ENCODE measurements at places on chromosomes 4 and X.

DNA sequence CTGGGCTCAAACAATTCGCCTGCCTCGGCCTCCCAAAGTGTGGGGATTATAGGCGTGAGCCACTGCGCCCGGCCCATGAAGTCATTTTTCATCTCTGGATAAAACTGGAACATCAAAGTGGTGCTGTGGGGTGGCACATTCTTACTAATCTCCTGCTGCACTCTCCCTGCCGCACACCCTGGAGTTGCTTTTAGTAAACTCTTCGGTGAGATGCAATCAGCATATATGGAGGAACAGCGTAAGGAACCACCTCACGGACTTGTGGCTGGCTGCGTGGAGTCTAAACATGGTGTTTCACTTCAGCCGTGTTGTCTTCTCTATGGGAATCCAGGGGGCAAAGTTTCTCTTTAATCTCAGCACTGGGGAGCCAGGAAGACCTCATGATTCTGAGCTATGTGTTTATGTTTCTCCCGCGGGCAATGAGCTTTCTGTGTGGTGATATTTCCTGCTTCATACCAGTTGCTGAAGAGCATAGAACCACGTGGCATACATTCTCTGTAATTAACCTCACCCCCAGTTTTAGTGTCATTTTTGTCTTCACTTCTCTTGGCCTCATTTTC is 2.1 kb upstream of the RHOH start:
- DNase-seq: peak; percentile 65

DNA sequence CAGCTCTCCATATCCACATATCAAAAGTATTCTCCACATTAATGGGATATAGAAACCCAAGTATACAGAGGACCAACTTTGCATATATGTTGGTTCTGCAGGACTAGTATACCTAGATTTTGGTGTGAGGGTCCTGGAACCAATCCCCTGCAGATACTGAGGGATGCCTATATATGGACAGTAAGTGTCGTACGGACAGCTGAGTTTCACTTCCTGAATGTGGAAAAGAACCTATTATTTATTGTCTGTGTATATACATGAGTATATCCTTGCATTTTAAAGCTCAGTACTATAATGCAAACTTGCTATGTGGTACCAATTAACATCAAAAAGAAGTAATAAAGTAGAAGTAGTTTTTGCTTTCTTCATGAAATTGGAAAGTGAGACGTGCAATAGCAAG is 101.9 kb downstream of the FBXW7 start:
- DNase-seq: no peak

GRCh38 chrX:15749642-15750610 is 11.9 kb downstream of the CA5B start:
- DNase-seq: no peak

GRCh38 chr4:76725039-76725438 is 172.9 kb downstream of the SOWAHB start:
- DNase-seq: no peak

DNA sequence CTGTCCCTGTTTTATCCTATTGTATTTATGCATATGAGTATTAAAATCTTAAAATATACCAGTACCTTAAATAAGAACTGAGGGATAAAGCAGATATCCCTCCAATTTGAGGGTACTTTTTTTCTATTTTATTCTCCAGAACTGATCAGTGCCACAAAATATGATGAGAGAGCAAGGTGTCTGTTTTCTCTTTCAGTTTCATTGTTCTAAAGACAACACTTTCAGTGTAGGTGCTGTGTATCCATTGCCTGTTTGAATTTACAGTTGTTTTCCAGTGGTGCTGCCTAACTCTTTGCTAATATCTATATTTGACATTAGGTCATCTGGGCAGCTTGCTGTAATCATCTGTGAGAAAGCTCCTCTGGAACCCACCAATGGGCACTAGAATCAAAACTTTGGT is 394.7 kb downstream of the IL1RAPL1 start:
- DNase-seq: no peak

DNA sequence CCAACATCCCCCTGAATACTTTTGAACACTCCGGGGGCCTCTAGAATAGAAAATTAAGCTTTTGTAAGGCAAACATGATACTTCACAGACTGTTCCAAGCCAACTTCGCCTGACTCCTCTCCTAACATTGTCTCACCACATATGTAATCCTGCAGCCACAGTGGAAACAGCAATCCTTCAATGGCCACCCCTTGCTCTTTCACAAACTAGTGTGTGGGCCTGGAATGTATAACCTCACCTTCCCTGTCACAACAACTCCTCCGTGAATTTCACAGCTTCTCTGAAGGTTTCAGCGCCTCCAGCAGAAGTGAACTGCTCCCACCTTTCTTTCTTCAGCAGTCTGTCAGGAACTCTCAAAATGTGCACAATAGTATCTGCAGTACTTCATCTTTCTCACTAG is 185.1 kb downstream of the ADGRL3 start:
- no peak for DNase-seq

DNA sequence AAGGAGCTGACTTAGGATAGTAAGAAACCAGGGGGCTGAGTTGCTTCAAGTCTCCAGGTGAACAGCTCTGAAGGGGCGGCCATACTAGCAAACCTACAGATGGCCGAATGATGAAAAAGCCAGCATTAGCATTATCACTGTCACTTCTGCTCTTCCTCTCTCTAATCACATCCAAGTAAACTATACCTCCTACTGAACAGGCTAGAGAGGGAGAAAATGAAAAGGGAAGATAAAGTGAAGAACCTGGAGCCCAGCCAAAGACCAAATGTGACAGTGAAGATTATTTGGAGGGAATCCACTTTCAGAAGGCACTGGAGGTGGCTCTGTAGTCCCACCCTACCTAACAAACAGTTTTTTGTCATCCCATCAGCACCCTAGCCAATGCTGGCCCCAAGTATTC is 50.4 kb upstream of the PRPS1 start:
- no peak for DNase-seq

DNA sequence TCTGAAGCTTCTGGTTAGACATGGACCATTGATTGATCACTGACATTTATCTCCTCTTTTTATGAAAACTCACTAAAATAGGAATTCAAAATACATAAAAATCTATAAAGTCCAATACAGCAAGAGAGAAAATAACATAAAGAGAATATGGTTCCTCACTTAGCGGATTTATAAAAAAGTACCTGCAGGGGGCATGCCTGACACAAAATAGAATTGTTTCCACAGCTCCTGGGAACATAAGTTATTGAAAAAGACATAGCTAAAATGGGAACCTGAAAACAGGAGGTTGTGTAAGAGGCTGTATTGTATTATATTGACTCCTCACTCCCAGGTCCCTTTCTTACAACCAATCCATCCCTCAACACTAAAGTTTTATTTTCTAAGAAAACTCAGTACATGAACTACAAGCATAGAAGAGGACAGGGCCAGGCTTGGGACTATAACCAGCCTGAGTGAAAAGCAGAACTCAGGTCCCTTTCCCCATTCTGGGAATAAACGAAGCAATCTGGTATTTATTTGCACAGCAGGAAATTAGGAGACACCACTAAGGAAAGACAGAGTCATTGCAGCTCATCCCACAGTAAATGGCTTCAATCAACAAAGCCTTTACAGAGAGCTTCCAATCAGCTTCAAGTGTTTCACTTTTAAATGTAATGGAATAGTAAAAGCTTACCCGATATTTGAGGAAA is 121.1 kb upstream of the NDST4 start:
- no peak for DNase-seq

DNA sequence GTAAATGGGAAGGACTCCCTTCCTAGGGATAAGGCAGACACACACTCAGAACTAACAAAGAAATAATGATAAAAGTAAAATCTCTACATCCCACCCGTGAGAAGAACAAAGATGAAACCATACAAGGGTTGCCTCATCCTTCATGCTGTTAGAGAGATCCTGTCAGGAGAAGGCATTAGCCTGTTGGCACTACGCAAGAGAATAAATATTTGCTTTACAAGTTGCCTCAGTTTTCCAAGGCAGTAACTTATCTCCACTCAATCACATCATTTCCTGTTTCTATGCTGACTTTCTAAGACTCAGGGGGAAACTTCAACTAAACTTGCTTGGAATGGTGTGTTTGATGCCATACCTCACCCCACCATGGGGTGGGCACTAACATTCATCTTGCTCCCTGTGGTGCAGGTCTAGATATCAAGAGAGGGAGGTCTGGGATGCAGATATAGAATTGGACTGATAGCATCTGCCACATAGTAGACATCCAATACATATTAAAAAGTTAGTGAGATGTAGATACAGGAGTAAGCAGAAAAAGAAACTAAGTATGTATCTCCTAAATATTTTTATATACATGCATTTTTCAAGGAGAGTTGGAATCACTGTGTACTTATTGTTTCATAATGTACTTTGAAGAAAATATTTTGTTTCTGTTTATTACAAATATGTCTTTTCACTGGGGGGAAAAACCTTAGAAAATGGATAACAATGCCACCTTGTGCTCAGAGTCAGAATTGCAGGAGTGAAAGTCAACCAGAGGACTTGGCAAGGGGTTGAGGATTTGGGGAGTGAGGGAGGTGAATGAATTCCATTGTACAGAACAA is 57.2 kb upstream of the BEX4 start:
- DNase-seq: no peak

DNA sequence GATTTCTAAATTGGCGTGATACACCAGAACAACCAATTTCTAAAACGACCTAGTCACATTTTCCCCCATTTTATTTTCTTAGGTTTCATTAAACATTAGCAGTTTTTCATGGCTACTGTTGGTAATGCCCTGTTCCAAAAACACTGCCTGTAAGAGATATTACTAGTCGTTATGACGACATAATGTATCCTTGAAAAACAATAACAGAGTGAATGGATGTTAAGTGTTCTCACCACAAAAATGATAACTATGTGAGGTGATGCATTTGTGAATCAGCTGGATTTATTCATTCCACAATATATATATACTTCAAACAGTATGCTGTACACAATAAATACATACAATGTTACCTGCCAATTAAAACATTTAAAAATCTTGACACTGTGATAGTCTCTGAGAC is 1147.6 kb upstream of the PCDH10 start:
- DNase-seq: no peak

DNA sequence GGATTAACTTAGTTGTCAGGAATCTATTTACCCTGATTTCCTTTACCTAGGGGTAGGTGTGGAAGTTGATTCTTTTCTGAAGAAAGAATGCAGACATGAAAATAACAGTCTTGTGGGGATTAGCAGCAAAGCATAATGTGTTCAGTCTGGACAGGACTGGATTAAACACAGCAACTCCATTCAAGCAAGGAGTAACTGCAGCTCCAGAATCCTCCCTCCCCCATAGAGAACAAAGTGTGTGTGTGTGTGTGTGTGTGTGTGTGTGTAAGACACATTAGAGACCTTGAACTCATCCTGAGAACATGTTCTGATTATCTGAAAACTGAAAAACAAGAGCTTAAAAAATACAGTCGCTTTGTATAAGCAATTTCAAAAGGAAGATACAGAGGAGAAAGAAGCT is 9.3 kb downstream of the C4orf54 start:
- no peak for DNase-seq

DNA sequence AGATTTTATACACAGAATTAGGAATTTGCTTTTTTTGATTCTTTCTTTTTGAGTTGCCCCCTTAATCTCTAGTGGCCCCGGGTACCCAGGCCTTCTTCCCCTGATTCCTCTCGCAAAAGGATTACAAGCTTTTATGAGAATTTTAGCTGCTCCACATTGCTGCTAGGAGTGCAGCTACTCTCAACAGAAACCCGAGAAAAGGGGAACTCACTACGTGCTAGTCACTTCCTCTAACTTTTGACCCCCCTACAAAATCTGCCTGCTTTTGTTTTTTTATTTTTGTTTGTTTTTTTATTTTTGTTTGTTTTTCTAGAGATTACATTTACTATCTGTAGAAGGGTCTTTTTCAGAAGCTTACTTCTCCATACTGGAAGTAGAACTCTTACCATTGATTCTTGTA is 64.1 kb downstream of the ZNF81 start:
- DNase-seq: no peak

GRCh38 chrX:81377329-81377728 is 175.4 kb downstream of the SH3BGRL start:
- no peak for DNase-seq

DNA sequence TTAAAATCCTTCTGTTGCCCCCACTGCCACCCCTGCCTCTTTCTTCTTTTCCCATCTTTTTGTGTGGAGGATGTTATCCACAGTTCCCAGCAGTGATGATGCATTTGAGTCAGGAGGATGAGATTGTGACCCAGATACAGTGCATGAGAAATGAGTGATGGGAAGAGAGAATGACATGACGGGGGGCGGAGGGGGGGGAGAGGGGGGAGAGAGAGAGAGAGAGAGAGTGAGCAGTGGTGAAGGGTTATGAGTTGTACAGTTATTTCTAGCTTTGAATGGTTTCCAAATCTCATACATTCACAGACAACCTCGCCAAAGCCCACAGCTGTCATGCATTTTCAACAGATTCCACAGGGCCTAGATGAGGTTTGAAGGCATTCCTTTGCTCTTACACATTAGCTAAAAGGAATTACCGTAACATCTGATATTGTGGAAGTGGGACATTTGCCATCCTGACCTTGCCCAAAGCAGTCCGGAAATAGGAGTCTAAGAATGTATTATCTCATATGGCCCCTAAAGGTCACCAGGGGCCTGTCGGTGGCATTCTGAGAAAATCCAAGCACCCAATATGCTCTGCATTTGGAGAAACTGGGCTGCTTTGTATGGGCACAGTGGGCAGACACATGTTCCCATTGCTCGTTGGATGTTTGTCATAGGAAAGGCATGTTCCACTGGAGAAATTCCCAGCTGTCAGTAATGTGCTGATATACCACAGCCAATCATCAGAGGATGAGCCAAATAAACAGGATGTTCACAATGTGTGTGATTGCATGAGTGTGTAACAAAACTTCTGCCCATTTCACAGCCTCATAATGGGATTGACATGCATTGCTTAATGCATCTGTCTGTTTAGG is 435.8 kb downstream of the SPRY1 start:
- DNase-seq: no peak

DNA sequence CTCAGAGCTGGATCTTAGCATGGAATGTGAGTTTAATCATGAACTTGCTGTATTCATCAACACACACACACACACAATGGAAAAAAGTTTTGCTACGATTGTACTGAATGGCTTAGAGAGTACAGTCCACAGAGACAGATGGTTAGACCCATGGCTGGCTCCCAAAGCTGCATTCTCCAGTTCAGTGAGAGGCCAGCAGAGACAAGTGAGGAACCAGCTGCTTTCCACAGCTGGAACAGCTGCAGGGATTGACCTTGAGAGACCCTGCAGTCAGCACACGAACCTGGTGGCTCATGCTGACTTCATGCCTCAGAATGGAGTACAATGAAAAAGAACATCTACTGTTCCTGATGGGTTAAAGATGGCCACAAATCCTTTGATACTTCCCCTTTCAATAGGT is 94.5 kb downstream of the DHX15 start:
- no peak for DNase-seq

Measured in stimulated activated CD4-positive, alpha-beta T cell treated with anti-CD3 and anti-CD28 coated beads, Interleukin-1b, Interleukin-23, amount 100 ng/mL, for 48 hours (primary cell).